ENCODE measurements at places on chromosomes 5 and 9.
A peak's percentile ranks its signal among the peaks of the same experiment; 100 is the strongest.

DNA sequence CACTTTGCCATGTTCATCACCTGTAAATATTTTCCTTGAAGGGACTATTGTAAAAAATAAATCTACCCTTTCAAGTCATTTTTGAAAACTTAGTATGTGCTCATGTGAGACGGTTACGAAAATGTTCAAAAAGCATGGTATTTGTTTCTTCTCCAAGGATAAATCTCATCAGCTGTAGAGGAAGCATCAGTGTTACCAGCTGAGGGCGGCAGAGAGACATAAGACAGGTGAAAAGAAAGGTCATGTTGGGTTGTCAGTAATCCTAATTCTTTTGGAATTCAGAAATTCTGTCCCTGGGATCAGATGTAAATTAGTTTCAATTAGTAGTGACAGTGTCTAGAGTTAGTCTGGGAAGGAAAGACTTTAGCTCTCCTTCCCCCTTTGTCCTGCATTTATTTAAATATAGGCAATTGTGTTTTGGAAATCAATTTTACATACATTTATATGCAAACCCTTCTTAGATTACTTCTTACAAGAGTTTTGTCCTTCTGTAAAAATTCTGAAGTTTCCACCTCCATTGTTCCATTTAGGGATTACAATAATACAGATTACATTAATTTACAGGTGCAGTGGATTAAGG, 791.9 kb upstream of the CDH6 start:
- DNase-seq: peak; percentile 18

- no peak for DNase-seq
Observed at GRCh38 chr9:117779760-117780159, 75.6 kb downstream of the TLR4 start.

DNA sequence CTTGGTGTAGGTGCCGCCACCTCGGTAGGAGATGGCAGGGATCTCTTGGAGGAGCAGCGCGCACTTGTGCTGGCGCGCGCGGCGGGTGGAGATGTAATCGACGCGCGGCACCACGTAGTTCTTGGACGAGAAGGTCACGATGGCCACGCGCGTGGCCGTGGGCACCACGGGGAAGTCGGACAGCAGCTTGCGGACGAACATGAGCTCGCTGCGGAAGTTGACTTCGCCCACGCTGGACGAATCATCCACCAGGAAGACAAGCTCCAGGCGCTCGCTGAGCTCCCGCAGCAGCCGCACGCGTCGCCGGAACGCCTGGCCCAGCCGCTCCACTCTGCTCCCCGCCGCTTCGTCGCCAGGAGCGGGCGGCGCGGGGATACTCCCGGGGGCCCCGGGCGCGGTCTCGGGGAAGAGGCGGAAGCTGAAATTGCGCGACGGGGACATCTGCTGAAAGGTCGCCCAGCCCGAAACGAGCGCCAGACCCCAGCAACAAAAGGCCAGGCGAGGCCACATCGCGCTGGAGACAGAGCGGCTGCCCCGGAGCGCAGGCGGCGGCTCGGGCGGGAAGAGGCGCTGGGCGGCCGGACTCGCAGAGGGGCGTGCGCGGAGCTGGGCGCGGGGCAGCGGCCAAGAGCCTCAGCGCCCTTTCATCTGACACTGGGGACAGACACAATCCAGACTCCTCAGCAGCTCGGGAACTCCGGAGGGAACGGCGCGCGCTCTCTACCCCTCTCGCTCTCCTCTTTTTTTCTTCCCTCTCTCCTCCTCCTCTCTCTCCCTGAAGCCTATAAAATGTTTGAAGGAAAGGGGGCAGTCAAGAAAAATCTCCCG, at the start of gene SVEP1:
TSS of gene SVEP1 (minus strand) at position 708 of the 828 bp plus-strand sequence. CDS start at position 510, 198 bp downstream.
- peak; percentile 72 for DNase-seq

- DNase-seq: peak; percentile 90
Observed at GRCh38 chr9:801399-802071, 40.0 kb upstream of the DMRT1 start.

GRCh38 chr5:33840927-33841547, 50.8 kb downstream of the ADAMTS12 start:
- no peak for DNase-seq

GRCh38 chr9:42388846-42389245, 205.4 kb downstream of the SPATA31A6 start:
- DNase-seq: no peak

DNA sequence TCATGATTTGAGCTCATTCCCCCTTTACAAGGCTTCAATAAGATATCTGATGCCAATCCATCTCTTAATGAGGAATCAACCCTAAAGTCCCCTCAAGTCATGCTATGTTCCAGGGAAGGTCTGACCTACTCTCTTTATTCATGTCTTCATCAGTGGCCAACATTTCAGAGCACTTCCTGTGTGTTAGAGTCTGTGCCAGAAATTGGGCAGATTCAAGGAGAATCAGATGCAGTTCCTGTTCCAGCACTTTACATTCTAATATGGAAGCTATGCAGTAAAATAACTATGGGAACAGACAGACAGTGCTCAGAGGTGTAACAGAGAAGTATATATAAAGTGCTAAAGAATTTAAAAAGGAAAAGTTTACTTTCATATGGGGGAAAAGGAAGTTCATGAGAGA, 193.4 kb upstream of the NR4A3 start:
- DNase-seq: no peak

DNA sequence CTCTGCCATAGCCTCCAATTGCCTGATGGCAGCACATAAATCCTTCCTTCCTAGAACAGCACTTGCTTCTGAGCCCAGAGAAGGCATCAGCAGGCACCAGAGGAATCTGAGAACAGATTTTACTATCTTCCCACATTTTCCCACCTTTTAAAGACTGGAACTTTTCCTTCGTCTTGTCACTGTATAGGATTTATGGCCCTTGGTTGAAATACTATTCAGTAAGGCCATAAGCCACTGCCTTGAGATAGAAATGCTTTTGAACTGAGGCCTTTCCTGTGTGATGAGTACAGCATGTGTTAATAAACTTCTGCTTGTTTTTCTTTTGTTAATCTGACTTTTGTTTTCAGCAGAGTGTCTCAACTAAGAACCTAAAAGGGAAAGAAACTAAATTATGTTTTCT, 84.3 kb downstream of the MRPS27 start:
- no peak for DNase-seq

GRCh38 chr5:3122985-3123762, 371.7 kb upstream of the IRX2 start:
- DNase-seq: no peak

GRCh38 chr5:78705826-78706225, 57.3 kb upstream of the LHFPL2 start:
- no peak for DNase-seq

Measured in astrocyte (in vitro differentiated cells and primary cell).